Astrocyte of the cerebellum (primary cell): ENCODE measurements at places on chromosomes 11 and 22.

- peak; percentile 61 for DNase-seq
Observed at GRCh38 chr11:60872961-60873524, 5.7 kb downstream of the ZP1 start.

GRCh38 chr11:109304159-109304558 is 117.8 kb upstream of the C11orf87 start:
- peak; percentile 1 for DNase-seq

DNA sequence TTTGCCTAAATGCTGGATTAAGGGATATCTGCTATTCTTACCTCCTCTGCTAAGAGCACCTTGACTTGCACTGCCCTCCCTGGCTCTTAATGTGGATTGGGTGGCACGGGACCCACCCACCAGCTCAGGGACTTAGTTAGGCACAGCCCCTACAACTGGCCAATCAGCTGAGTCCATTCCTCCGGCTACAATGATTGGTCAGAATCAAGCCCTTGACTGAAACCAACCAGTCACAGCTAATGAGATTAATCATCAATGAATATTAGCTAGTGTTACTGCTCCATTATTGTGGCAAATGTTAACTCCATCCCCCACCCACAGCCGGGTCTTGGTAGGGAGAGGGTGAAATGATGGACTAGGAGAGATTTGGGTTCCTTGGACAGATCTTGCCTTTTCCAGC is 328.0 kb downstream of the MN1 start:
- DNase-seq: no peak

- no peak for DNase-seq
Observed at GRCh38 chr11:126991596-126991995, 9.0 kb downstream of the KIRREL3 start.

GRCh38 chr11:1922481-1923081 is 3.1 kb downstream of the TNNT3 start:
- DNase-seq: no peak

DNA sequence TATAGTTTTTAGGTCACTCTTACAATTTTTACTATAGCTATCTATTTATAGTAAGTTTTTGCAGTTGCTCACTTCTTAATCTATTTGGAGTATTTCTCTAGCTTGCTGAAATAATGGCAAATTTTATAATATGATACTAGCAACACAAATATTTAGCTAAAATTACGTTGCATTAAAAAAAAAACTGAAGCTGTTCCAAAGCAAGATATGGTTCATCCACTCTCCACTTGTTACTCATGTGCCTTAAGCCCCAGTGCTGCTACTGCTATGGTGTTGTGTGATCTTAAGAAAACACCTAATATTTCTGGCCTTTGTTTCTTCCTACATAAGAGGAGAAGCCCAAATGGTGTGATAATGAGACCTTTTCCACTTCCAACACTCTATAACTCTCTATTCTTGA is 479 bp downstream of the MMP3 start:
- no peak for DNase-seq

DNA sequence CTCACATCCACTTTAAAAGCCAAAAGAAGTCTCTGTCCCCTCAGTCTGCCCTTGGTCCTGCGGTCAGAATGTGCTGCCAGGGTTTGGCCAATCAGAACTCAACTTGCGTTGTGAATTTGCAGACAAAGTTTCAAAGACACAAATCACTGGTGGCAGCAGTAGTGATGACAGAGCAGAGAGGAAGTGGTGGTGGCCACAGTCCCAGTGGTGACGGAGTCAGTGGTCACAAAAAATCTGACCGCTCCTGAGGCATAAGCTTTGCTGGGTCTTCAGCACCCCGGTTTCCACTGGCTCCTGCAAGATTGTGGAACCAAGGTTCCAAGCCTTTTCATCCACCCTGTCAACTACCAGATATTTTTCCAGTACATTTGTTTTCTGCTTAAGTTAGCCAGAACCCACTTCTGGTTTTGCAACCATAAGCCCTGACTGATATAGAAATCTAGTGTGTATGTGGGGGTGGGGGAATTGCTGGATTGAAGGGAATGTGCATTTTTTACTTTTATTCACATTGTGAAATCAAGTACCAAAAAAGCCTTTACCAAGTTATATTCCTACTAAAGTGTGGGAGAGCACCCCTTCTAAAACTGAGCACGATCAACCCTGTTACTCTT is 112.3 kb downstream of the TMPRSS5 start:
- no peak for DNase-seq
